Hematopoietic multipotent progenitor cell treated with erythropoietin and hydrocortisone succinate and interleukin-3 and kit ligand, for 4 days (in vitro differentiated cells): ENCODE measurements at places on chromosomes 3 and 15.
A peak's percentile ranks its signal among the peaks of the same experiment; 100 is the strongest.

DNA sequence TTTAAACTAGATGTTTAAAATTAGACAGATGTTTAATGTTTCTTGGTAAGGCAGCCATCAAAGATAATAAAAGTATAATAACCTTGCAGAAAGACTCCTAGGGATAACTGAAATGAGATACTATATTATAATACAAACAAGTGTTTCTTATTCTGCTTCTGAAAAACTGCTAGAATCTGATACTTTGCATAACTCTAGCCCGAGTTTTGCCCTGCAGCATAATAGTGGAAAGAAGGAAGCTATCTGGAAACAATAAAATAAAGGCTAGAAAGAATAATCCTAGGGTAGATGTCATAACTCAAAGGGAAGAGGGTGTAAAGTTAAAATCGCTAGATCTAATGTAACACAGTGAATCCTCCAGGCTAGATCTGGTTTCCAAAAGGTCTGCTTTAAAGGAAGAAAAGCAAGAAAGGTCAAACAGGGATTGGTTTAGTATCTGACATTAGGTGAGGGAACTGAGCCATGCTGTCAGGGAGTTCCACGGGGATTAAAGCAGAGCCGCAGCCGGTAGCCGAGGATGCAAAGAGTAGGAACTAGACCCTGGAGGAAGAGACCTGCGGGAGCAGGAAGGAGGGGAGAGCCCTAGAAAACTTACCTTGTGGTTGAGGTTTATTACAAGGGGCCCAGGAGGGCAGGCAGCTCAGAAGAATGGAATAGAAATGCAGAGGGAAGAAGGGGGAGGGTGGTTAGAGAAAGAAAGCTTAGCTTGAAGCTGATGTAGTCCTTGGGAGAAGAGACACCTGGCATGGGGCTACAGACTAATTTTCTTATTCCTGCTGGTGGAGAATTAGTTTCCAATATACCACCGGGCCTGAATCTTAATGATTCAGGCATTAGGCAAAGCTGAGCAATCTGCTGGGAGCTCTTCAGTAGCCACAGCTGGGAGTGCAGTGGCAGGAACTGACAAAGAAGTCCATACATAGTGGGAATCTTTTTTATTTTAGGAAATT lies 46.1 kb upstream of the TUSC7 start:
- DNase-seq = no peak

GRCh38 chr3:50515565-50516439 lies 12.4 kb upstream of the CACNA2D2 start:
- peak; percentile 49 for DNase-seq

GRCh38 chr3:114586119-114586518 lies 292.3 kb downstream of the TIGIT start:
- no peak for DNase-seq

DNA sequence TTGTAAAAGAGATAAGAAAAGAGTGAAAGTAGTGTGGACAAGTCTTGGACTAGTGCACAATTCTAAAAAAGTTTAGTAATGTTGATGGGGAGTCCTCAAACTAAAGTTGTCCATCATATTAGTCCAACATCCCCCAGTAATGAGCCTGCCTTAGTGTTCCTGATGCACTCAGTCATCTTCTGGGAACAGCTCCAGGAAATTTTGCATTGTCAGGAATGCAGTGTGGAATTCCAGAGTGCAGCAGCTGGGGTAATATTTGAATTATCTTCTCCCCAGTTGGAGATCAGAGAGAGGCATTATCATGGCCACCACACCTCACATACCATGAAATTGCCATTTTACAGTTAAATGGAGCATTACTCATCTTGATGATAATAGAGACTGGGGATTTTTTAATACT lies 528.8 kb upstream of the NAALADL2 start:
- DNase-seq = no peak

- peak; percentile 73 for DNase-seq
These were observed 513 bp downstream of the VGLL4 start for GRCh38 chr3:11643201-11643603.

GRCh38 chr3:65284961-65285360 lies 597.2 kb upstream of the ADAMTS9 start:
- DNase-seq = no peak

GRCh38 chr3:117628823-117629291 lies 919.3 kb downstream of the TUSC7 start:
- no peak for DNase-seq

- peak; percentile 18 for DNase-seq
These were observed 10.6 kb downstream of the LAMP3 start for GRCh38 chr3:183151821-183152351.

GRCh38 chr15:51668446-51668845 lies 12.9 kb upstream of the SCG3 start:
- DNase-seq = no peak

DNA sequence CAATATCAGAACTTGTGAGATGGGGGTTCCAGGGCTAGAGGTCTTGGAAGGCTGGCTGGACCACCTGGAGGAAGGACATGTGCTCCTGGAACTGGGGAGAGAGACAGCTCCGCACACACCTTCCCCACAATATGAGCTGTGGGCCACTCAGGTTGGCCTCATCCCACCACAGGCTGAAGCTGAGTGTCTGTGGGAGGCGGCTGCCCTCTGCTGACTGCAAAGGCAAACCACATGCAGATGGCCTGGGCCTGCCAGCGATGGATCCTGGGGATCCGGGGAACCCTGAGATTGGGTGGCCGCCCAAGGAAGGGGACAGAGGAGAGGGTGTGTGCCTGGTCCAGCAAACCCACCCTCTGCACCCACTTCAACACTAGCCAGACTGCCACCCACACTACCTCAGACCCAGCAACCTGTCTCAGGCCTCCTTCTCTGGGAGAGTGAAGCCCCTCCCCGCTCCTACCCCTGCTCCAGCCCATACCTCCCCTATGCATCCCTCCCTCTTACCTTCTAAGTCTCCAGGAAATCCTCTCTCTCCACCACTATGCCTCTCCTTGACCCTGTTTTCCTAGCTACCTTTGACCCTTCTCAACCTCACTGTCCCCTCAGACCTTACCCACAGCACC lies 44.8 kb downstream of the CYP11A1 start:
- peak; percentile 80 for DNase-seq

DNA sequence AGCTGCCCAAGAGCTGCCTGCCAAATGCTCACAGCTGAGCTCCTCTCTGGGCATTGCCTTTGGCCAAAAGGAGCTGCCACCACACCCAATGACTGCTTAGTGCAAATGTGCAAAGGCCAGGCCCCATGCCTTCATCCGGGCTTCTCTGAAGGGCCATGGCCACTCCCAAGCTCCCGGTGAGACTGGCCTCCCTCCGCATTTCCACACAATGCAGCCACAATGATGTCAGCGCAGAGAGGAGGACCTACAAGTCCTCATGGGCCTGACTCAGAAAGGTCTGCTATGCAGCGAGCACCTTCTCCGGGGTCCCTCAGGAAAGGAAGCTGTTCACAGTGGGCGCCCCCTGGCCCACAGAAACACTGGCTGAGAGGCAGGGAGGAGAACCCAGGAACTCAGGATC lies 12.7 kb downstream of the OXTR start:
- DNase-seq = no peak

DNA sequence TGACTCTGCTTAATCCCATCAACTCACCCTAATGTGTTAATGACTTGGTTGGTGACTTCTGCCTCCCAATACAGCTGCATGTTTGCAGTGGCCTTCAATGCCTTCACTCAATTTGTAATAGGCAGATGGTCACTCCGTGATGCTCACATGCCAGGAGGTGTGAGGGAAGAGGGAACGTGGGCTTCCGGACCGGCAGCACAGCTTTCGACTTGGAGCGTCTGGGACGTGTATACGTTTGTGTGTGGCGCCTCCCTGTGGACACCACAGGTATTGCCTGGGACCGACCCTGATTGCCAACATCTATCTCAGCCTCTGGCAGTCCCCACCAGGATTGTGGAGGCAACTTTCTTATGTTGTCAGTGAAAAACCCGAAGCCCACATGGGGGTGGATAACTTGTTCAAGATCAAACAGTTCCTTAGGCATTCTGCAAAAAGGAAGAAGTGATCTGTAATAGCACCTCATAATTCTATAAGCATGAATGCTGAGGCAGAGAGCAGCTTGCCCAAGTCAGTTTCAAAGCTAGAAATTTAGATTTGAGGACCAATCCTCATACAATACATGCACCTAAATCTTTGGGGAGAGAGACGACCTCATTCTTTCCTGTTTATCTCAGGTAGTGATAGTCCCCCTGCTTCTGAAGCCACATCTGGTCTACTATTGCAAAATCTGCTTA lies 16.9 kb downstream of the MRPL46 start:
- peak; percentile 83 for DNase-seq

- no peak for DNase-seq
These were observed 222.6 kb downstream of the LRRC3B start for GRCh38 chr3:26845194-26845593.

DNA sequence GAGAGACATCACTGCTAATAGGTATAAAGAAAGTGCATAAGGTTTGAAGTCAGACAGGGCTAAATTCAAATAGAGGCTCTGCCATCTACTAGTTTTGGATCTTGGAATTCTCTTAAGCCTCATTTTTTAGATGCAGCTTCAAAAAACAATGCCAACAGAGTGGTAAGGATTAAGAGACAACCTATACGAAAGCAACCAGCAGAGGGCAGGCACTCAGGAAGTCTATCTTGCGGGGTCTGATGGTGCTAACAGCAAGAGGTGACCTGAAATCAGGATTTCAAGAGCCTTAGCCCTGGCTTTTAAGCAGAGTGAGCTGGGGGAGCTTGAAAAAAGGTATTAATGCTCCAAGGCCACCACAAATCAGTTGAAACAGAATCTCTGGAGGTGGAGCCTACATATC lies 40.7 kb downstream of the LDHAL6B start:
- DNase-seq = peak; percentile 81

- no peak for DNase-seq
These were observed 25.0 kb downstream of the CD86 start for GRCh38 chr3:122080207-122080587.

- no peak for DNase-seq
These were observed 31.6 kb downstream of the DNAJB8 start for GRCh38 chr3:128435058-128435457.
